ENCODE measurements at places on chromosomes 1 and 21. TPM values are rescaled to one million over a fixed set of nuclear protein-coding genes. Genes with fewer than 3 reads are reported as not detected.

DNA sequence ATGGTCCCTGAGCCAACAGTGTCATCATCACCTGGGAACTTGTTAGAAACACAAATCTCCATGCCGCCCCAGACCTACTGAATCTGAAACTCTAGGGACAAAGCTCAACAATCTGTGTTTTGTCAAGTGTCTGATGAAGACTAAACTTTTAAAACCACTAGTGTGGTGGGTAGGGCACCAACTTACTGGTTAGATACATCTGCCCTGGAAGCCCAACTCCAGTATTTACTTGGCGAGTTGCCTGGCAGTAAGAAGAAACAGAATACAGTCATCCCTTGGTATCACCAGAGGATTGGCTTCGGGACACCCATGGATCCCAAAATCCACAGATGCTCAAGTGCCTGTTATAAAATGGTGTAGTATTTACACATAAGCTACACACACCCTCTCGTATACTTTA, 367.9 kb upstream of the DUSP10 start:
- no peak for DNase-seq

The CELA3A gene
- total RNA-seq = 2.1 TPM

The MPL gene
- total RNA-seq = 0.56 TPM

The AMY1C gene
- not detected for total RNA-seq

The CCDC27 gene
- total RNA-seq = not detected

DNA sequence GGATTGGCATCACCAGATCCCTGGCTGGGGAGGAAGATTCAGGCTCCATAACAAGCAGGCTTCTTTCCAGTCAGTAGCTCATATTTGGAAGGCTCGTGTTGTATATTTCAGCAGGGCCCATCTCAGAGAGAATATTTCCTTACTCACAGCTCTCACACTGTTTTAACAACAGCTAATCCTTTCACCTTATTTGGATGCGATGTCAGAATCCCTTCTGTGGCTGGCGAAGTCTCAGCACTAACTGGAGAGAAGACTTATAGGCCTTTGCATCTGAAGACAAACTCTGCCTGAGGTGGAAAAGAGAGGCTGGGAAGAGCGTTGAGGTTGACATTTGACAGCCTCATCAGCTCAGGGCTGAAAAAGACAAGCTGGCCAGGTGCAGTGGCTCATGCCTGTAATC, 47.2 kb upstream of the CAPZB start:
- DNase-seq = no peak

The MTR gene
- 17.2 TPM for total RNA-seq

GRCh38 chr1:178726545-178726944, 1.5 kb downstream of the RALGPS2 start:
- DNase-seq = no peak
